Activated CD8-positive, alpha-beta T cell treated with anti-CD3 and anti-CD28 coated beads for 36 hours (primary cell): ENCODE measurements at places on chromosomes 4 and X.

DNA sequence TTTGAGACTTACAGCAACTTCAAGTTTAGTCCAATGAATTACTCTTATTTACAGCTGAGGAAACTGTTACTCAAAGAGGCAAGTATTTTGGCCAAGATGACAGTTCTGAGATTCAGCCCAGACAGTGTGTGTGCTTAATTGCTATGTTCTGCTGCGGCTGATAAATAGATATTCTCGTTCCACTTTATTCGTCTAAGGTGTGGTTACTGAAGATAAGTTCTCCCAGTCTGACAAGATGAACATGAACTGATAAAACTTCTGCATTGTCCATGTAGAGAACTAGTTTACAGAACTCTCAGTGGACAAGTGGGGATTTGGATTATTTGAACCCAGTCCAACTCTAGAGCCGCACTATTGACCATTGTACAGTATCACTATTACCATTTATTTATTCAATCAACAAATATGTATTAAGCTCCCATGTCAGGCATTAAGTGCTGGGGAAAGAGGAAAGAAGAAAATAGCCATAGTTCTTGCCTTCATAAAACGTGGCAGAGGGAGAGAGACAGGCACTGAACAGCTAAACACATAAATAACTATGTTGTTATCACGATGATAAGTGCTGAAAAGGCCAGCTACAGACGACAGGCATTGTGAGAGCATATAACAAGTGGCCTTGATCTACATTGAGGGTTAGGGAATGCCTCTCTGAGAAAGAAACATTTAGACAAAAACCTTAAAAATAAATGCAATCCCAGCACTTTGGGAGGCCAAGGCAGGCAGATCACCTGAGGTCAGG, 4.0 kb upstream of the DHX15 start:
- no peak for DNase-seq

DNA sequence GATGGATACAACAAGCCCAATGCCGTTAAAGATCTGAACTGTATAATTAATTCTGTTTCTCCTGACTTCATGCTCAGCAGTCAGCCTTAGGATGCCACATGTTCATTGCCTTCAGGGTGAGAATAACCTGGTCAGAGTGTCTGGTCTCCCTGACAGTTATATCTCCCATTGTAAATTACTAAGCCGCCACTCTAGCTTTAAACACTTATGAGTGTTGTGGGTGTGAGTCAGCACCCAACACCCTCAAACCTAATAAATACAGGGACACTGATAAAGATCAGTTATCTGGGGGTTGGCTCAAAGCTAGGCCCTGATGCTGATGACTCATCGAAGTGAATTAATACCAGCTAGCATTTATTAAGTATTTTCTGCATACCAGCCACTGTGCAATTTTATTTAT, 64.9 kb upstream of the DYNLT3 start:
- DNase-seq = peak; percentile 4

DNA sequence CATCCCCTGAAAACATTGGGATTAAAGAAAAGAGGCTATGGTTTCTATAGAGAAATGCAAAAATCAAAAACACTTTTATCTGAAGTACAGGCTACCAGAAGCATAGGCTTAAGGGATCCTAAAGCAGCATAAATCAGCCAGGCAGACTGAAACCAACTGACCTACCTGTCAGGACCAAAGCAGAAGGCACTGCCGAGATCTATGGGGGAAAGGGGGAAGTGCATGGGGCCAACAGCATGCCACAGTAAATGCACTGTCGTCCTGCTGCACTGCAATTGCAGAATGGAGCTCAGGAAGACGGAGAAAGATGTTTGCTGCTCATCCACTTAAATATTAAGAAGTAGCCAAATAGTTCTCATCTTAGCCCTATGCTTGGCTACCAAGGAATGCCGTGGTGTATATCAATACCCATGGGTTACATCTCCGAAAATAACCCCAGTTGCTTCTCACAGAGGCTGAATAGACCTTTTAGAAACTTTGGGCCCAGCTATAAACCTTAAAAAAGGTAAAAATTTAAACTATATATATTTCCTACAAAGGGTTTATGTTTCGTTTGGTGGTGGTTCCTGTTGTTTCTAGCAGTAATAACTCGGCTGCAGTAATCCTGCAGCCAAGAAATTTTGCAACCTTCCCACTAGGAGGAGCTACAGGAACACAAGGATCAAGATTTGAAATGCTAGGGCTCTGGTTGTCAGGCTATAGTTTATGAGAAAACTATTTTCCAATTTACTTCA, 312.2 kb upstream of the DIAPH2 start:
- DNase-seq = no peak

GRCh38 chr4:81688085-81688484, 216.4 kb upstream of the RASGEF1B start:
- DNase-seq = no peak

- DNase-seq = peak; percentile 59
Observed at GRCh38 chrX:40006106-40007017, 91.4 kb downstream of the BCOR start.

- peak; percentile 10 for DNase-seq
Observed at GRCh38 chrX:152637649-152638442, at the start of gene GABRQ. Gene GABRQ (plus strand): TSS chrX:152637895. CDS start chrX:152638203, 308 bp downstream.

- no peak for DNase-seq
Observed at GRCh38 chr4:158016511-158016910, 156.3 kb downstream of the GASK1B start.

DNA sequence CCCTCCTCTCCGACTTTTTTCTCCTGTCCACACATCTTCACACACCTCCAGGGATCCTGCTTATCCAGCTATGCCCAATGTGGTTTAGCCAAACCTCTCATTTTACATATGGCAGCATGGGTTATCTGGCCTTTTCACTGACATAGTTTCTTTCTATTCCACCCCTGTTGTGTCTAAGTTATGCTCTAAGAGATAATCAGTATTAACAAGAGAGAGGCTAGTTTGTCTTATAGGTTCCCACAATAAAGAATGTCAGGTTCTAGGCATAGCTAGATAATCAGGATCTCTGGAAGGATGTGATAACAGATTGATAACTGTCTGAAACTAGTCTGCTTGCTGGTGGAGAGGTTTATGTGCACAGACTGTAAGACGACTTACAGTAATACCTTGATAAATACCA, 7.7 kb upstream of the GALNT7 start:
- DNase-seq = no peak

DNA sequence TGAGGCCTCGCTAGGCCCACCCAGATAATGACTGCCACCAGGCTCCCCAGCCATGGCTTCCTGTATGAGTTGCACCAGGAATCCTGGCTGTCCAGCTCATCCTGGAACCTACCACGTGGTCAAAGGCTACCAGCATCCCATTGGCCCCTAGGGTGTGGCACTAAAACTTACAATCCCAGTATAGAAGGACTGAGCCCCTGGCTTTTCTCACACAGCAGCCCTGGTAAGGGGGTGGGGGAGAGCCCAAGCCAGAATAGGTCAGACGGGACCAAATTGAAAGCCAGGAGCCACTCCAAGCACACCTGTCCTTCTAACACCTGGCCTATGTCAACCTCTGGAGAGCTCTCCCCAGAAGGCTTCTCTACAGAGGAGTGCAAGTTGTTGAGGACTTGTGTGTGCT, 269.3 kb upstream of the AGTR2 start:
- DNase-seq = no peak

DNA sequence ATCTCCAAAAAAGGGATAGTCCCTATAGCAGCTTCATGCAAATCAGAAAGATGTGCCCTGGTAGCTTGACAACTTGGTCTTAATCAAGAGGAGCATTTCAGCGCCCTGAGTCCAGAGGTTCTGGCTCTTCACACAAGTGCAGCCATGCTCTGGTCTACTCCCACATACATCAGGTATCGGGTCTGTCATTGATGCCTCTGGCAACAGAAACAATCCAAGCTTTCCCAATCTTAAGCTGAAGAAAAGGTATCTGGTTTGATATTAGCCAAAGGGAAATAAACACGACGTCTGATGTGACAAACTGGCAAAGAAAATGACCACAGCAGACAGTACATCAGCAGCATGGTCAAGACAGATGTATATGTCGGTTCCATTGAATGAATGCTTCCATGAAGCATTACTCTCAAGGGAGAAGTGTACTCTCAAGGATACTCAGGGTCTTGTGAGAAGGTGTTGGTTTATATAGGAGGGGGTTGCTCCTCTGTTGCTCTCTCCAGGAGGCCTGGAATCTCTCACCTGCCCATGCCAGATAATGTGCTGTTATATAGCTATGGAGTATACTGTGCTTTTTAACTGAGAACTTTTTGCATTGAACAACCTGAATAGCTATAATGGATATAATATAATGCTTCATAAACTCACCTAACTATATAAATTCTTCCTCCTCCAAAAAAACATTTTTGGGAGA, 879.6 kb upstream of the PCDH10 start:
- no peak for DNase-seq

DNA sequence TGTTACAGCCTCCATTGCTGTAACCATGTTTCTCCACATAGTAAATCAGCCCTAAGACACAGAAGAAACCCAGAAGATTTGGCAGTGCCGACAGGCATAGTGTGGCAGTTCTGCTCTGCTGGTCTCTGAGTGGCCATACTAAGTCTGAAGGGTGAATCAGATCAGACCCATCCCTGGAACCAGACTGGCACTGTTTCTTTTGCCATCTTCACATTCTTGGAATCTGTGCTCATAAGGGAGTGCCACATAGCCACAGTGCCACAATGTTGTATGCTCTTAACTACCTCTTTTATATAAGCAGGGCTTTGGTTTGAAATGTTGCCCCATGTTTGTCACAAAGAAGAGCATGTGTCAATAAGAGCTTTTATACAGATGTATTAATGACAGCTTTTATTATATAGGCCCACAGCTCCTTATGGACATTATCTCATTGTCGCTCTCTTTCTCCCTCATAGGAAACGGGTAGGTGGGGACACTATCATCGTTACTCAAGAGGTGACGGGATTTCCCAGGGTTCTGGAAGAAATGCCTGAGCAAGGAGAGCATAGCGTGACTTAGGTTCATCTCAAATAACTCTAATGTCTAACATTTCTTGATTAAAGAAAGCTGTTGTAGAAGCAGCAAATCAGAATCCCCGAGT, 128.2 kb downstream of the CBR4 start:
- DNase-seq = no peak

DNA sequence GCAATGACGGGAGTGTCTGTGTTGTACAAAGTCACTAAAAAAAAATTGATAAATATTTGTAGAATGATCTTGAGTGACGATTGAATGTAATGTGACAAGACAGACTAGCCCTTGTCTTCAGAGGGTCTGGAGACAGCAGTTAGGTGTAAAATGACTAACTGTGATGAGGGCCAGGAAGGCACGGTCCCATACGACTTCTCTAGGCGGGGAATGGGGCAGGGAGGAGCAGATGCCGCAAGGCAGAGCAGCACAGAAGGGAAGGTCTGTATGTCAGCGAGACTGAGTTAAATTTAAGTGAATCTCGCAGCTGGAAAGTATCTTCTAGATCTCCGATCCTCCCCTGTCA, 405 bp downstream of the CENPE start:
- no peak for DNase-seq

DNA sequence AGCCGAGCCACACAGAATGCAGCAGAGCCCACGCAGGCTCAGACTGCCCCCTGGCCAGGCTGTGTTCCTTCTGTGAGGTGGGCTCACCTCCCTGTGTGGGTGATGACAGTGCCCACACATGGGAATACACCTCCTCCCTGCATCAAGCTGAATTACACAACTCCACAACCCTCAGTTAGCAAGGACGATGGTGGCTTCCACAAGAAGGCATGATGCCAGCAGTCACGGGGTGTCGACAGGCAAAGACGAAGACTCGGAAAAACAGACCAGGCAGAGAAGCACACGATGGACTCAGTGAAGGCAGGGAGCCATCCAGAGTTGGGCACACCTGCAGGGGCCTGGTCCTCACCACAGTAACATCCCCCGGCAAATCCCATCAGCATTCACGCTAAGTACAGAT, 12.1 kb downstream of the LETM1 start:
- DNase-seq = no peak

GRCh38 chrX:122626871-122627270, 557.2 kb upstream of the GRIA3 start:
- DNase-seq = no peak

- no peak for DNase-seq
Observed at GRCh38 chr4:123555233-123555806, 158.7 kb downstream of the SPRY1 start.

DNA sequence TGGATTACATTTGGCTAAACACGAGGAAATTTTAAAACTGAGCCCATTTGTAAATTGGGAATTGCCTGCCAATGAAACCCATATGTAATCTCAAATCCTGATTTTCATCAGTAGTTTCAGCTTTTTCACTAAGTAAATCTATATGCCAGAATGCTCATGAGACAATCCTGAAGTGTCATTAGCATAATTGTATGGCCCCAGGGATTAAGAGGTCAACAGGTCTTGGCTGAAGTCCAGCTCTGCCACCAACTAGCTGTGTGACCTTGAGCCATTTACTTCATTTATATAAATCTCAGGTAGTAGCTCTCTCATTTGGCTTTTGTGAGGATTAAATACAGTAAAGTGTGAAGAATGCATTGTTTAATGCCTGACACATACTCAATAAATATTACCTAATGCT, 320.5 kb upstream of the EMCN start:
- DNase-seq = no peak

DNA sequence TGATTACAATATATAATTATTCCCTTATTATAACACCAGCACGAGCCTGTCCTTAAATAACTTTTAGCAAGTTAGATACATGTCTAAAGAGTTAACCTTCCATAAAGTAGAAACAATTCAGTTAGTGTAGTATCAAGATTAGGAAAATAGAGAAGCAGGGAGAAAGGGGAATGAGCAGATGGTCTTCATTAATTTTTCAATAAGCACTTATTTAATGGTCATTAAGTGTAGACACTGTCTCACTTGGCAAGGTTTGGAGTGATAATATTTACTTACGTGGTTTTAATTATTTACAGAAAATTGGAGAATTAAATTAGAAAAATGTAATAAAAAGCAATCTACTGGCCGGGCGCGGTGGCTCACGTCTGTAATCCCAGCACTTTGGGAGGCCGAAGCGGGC, 99.7 kb downstream of the PDS5A start:
- no peak for DNase-seq

- peak; percentile 12 for DNase-seq
Observed at GRCh38 chr4:78638337-78639172, 87.0 kb downstream of the ANXA3 start.

GRCh38 chr4:129428454-129428853, 332.5 kb downstream of the C4orf33 start:
- no peak for DNase-seq

- peak; percentile 5 for DNase-seq
Observed at GRCh38 chr4:107183155-107183774, 147.2 kb upstream of the DKK2 start.

DNA sequence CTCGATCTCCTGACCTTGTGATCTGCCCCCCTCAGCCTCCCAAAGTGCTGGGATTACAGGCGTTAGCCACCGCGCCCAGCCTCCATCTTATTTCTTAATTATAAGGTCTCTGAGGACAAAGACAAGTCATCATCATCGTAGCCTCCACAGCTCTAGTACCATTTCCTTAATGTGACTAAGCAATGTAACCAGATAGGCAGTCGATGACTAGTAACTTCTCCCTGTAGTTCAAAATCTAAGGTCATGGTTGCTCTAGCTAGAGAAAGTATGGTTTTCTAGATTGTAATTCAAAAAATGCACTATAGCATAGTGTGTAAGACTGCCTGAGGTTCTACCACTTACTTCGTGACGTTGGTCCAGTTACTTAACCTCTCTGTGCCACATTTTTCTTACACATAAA, 6.9 kb downstream of the SLC39A8 start:
- no peak for DNase-seq

GRCh38 chrX:111337067-111337637, 66.9 kb upstream of the CAPN6 start:
- DNase-seq = no peak
